ENCODE measurements at places on chromosomes 2 and 18.

DNA sequence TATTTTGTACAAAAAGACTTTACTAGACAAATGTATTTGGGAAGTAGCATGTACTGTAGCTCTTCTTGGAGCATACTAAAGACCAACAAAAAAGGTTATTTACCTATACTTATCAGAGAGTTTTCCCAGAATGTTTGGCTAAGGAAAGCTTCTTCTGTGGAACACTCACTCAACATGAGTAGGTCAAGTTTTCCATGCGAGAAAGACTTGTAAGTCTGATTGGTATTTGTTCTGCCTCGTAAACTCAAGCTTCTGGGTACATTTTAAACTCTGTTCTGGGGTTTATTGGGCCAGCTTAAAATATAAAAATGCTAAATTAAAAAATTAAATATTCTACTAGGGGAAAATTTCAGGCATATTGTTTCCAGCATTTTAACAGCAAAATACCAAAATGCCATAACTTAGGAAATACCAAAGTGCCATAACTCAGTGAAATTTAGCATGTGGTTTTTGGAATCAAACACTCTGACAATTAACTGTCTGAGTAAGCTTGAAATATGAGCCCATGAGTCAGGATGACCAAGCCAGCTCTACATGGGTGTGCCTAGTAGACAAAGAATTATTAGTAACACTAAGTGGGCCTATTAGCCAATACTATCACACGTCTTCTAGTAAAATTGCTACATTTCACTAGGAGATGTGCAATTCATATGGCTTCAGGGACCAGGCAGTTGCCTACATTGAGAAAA lies 47.3 kb upstream of the SERPINE2 start:
- DNase-seq = no peak

- DNase-seq = no peak
These were observed 55.2 kb upstream of the FAM136A start for GRCh38 chr2:70356941-70357683.

DNA sequence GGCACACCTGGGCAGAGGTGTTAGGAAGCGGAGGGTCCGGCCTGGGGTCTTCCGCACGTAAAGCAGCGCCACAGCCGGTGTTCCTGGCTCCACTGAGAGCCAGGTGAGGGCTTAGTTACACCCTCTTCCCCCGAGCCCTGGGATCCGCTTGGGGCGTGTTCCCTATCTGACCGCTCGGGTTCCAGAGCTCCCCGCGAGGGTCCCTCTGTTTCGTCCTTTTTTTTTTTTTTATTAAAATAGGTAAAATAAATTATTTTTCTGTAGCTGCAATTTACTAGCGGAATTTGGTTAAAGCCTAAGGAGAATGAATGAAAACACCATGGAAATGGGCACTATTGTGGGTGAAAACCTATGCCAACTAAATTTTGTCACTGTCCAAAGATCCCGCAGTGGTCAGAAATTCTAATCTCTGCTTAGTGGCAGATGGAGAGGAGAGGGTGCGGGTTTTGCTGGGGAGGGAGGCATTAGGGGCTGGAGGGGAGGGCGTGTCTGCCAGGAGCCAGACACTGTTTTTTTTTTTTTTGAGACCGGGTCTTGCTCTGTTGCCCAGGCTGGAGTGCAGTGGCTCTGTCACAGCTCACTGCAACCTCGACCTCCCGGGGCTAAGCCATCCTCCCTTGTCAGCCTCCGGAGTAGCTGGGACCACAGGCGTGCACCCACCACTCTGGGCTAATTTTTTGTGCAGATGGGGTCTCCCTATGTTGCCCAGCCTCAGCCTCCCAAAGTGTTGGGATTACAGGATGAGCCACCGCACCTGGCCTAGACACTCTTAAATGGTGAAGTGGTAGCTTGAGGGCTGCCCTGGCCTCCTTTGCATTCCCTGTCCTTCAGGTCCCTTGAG lies 834 bp downstream of the PDCL3 start:
- DNase-seq = no peak

DNA sequence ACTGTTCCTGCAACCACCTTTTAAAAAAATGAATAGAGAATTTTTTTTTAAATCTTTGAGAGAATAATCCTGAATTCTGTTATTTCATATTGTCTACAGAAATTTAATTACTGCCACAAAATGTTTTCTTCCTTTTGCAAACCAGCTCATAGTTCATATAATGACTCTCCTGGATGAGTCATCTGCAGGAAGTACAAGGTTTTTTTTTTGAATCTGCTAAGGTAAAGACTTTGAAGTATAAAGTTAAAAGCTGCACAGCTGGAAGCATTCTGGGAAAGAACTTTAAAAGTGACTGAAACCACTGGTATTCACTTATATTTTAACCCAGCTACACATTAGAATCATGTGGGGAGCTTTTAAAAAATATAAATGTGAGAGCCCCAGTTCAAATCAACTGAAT lies 25.4 kb downstream of the SESTD1 start:
- DNase-seq = no peak

GRCh38 chr2:158600155-158600802 lies 143.5 kb downstream of the PKP4 start:
- no peak for DNase-seq

DNA sequence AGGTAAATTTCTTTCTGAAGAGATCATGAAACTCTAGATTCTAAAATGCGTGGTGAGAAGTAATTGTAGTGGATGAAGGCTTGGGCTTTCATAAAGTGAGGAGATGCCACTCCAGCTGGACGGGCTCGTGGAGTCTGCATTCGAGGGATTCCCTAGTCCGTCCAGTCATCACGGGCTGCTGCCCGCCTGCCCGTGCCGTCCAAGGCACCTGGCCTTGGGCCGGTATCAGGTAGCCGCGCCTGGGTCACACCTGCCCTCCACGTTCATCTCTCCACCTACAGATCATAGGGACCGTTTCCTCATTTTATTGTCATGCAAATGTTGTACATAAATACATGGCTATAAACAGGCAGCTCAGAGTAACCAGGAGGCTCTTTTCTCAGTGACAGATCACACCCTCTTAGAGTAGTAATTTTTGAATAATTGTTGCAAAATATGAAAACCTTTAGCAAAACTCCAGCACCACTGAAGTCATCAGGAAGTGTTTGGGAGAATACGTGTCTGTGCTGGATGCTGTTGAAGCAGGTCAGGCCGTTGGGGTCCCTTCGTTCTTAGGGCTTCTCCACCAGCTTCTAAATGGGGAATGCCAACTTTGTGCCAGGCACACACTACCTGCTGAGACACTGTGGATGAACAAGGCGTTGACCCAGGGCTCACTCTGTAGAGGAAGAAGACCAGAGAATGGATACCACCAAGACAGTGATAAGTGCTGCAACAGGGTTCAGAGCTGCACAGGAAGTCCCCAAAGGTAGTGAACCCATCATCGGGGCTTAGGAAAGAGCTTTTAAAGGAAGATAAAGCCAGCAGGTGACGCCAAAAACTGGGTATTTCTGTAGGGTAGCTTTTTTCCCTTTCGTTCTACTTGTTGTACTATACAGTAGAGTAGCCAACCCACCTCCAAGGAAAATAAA lies 112.5 kb downstream of the FAM210A start:
- no peak for DNase-seq

DNA sequence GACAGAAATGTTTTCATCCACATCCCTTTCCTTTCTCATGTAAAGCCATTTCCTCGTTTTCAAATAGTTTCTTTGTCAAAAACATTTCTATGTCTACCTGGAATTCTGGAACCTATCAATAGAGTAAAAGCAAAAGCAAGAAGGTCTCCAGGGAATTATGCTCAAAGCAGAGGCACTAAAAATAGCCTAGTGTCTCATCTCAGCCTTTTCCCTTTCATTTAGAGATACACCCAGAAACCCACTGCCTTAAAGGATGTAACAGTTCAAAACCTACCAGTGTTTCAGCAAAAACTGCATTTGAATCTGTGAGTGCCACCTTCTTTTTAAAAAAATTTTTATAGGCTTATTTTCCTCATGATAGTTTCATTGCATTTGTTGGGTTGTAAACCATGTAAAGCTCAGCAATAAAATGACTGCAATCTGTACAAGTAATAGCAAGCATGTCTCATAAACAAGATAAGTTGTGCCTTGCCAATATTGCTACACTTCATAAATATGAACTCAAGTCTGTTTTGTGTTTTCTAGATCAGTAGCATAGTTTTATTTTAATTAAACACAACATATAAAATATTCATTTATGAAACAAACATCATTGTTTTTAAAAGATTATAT lies 927.3 kb upstream of the ACVR2A start:
- no peak for DNase-seq

DNA sequence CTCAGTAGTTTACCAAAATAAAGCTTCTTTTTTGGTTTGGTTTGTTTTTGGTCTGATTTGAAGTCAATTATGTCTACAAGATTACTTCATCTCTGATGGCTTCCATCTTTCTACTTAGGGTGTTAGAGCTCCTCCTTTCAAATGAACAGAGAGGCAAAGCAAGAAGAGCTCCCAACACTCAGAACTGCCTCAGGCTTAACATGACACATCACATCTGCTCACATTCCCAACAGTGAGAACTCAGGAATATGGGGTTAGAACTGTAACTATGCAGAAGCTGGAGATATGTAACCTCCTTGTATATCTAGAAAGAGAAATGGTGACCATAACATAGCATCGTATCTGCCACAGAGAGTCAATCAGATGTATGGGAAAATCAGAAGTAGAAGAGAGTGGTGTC lies 11.4 kb upstream of the LRATD1 start:
- no peak for DNase-seq

GRCh38 chr2:29749041-29749440 lies 172.3 kb downstream of the ALK start:
- no peak for DNase-seq

- no peak for DNase-seq
These were observed 29.0 kb upstream of the DNAJC27 start for GRCh38 chr2:25000503-25001324.

DNA sequence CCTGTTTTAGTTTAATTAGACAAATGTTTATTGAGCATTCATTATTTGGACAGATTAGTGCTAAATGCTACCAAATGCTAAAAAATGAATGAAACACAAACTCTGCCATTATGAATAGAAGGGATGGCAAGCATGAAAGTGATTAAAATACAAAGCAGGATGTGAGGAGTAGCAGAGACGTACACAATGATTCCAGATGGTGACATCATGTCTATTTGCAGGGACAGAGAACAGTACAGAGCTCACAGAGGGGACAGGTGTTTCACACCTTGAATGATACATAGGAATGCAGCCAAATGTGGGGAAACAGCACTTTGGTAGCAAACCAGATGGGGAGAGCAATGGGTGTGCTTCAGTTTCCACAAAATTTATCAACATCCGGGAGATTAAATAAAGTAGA lies 76.3 kb downstream of the CD226 start:
- no peak for DNase-seq

DNA sequence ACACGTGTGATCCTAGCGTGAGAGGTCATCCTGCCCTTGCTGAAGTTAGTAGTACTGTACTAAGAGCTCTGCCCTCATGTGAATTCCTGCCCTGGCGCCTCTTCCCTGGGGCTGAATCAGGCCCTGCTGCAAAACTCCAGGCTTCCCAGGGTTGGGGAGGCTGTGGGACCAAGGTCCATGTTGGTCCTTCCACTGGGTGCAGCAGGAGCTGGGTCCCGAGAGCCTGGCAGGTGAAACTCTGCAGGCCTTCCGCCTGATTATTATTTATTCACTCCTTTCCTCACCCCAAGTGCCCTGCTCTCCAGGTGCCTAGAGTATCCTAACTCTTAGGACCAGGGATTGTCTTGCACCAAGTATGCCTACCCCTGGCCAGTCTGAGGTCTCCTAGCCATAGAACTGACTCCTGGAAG lies 5.3 kb upstream of the CNNM3 start:
- no peak for DNase-seq

DNA sequence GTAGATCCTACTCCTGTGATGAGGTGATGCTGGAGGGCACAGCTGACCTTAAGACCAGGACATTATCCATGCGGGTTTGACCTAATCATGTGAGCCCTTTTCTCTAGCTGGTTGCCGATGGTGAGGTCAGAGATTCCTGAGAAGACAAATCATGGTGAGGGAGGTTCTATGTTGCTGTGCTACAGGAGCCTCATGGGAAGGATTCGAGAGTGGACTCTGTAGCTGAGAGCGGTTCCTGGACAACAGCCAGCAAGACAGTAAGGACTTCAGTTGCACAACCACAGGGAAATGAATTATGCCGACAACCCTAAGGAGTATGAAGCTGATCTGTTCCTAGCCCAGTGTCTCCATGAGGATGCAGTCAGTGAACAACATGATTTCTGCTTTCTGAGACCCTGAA lies 80.4 kb downstream of the EPB41L3 start:
- DNase-seq = no peak

- DNase-seq = no peak
These were observed 7.1 kb upstream of the IL1R2 start for GRCh38 chr2:101984656-101985055.

- no peak for DNase-seq
These were observed 23.4 kb downstream of the MROH2A start for GRCh38 chr2:233801357-233802131.

GRCh38 chr18:3799515-3799914 lies 349.5 kb downstream of the TGIF1 start:
- no peak for DNase-seq

- no peak for DNase-seq
These were observed 252.7 kb downstream of the ZEB2 start for GRCh38 chr2:144267239-144267638.

DNA sequence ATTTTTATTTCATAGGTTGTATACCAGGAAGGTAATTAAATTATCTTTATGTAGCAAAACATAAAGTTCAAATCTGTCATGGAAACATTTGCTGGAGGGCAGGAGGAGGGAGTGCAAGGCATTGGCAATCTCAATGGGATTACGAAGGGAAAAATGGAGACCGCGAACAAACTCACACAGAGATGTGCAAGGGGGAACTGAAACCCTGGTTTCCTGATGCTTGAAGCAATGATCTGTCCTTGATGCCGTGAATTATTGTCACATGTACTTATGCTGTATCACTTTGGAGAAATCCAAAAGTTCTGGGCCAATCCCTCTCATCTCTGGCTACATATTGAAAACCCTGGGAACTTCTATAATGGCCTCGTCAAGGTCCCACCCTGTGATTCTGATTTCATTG lies 65.0 kb upstream of the MFF start:
- no peak for DNase-seq

DNA sequence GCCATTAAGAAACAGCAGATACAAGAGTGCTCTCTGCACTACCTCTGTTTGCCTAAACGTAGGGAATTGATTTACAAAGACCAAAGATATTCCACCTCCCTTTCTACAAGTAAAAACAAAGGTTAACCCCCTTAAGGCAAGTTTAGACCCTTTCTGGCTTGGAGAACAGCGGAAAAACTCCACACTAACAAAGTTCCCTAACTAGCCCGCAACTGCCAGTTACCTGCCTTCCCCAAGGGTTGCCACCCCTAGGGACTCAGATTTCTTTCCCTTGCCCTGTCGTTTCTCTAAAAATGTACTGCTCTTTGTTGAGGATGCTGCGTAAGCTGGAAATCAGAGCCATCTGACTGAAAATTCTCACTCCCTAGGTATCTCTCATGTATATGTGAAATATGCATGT lies 627.5 kb upstream of the SOX11 start:
- DNase-seq = no peak

DNA sequence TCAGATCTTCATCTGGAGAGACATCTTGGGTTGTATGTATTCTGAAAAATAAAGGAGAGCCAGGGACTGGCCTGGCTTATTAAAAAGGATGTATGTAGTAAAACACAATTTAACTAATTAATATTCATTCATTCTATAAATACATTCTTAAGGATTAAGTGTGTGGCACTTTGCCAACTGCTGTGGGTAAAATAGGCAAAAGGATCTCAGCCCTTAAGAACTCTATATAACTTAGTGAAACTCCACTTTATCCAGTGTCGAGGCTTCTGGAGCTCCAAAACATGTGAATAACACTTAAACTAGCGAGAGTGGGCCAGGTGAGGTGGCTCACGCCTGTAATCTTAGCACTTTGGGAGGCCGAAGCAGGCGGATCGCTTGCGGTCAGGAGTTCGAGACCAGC lies 7.7 kb upstream of the STK39 start:
- no peak for DNase-seq

- DNase-seq = no peak
These were observed 671.4 kb downstream of the MBD2 start for GRCh38 chr18:53553030-53553429.

Data from activated T-cell treated with anti-CD3 and anti-CD28 coated beads for 24 hours (primary cell).